AG20443 (cell line): ENCODE measurements at places on chromosomes 12 and 14.
A peak's percentile ranks its signal among the peaks of the same experiment; 100 is the strongest.

- no peak for DNase-seq
Measured at GRCh38 chr14:79586989-79587598, 624.2 kb downstream of the DIO2 start.

GRCh38 chr14:68894123-68894522 lies 85.0 kb downstream of the ACTN1 start:
- DNase-seq, result no peak

DNA sequence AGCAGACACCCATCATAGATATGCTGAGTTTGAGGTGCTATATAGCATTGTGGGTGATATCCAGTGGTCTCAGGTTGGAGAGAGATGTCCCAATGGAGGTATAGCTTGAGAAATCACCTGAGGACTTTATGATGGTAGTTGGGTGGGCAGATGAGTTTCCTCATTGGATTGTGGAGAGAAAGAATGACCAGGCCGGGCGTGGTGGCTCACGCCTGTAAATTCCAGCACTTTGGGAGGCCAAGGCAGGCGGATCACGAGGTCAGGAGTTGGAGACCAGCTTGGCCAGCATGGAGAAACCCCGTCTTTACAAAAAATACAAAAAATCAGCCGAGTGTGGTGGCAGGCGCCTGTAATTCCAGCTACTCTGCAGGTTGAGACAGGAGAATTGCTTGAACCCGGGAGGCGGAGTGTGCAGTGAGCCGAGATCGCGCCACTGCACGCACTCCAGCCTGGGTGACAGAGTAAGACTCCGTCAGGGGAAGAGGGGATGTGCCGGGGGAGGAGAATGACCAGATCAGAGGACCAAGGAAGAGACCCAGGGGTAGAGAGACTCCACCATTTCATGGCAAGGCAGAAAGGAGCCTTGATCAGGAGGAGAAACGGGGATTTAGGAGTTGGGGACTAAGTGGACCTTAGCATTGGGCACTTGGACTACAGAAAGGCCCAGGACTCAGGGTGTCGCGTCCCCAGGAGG lies 757 bp upstream of the PCK2 start:
- no peak for DNase-seq

- DNase-seq, result no peak
Measured at GRCh38 chr12:104802208-104802607, 155.9 kb downstream of the SLC41A2 start.

GRCh38 chr12:49705479-49706134 lies 1.6 kb downstream of the FMNL3 start:
- peak; percentile 57 for DNase-seq

GRCh38 chr14:73712071-73712506 lies 2.1 kb downstream of the PNMA1 start:
- no peak for DNase-seq

GRCh38 chr12:15863372-15863771 lies 18.8 kb upstream of the STRAP start:
- DNase-seq, result no peak

GRCh38 chr12:77847680-77848431 lies 17.2 kb downstream of the NAV3 start:
- peak; percentile 63 for DNase-seq

DNA sequence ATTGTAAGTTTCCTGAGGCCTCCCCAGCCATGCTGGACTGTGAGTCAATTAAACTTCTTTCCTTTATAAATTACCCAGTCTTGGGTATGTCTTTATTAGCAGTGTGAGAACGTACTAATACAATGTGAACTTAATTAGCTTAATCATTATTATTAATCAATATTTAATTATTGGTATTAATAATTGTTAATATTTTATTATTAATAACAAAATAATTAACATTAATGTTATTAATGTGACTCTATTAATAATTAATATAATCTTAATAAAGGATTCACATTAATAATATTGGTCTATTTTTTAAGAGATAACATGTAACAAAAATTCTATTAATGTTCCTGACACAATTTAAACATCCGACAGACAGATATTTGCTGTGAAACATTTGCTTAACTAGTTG lies 164.9 kb upstream of the ATF7IP start:
- no peak for DNase-seq

DNA sequence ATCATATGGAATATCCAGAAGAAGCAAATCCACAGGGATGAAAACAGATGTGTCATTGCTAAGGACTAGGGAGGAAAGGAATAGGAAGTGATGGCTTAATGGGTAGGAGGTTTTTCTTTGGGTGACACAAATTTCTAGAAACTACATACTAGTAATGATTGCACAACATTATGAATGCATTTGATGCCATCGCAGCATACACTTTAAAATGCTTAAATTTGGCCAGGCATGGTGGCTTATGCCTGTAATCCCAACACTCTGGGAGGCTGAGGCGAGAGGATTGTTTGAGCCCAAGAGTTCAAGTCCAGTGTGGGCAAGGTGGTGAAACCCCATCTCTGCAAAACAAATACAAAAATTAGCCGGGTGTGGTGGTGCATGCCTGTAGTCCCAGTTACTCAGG lies 1370.8 kb downstream of the AACS start:
- DNase-seq, result no peak

GRCh38 chr12:66921151-66921550 lies 242.3 kb upstream of the GRIP1 start:
- DNase-seq, result no peak

- no peak for DNase-seq
Measured at GRCh38 chr12:9123781-9124382, 8.2 kb upstream of the A2M start.

DNA sequence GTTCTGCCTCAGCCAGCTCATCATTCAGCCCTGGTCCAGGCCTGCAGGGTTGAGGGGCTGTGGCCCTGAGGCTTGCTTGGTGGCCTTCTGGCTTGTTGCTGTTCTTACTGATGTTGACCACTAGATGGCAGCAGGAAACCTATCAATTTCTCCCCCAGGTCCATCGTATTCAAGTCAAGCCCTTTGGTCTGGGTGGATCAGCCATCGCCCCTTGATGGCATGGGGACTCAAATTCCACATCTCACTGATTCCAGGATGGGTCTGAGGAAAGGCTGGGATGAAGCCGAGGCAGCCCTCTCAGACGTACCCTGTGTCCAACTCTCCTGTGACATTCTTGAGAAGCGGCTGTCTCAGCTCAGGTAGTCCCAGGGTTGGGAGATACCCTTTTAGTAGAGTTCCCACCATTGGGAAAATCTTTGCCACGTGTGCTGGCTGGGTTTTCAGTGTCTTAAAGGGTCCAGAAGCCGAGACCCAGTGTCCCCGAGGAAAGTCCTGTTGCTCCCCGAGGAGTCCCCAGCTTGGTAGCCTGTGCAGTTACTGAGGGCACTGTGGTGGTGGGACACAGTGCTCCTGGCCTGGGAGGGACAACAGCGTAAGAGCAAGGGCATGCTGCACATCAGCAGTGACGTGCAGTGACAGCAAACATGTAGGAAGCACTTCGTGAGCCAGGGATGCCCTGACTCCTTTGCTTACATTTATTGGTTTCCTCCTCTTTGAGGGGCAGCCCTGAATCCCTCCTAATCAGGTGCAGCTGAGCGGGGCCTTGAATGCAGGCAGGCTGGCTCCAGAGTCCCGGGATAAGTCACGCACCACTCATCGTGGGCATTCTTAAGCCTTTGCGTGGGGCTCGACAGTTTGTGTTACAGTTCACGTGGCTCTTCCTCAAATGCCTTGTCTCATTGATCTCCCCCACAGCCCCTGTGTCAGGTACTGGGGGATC lies 58.6 kb downstream of the TSPAN9 start:
- peak; percentile 90 for DNase-seq

- DNase-seq, result no peak
Measured at GRCh38 chr14:61285364-61285763, 4.2 kb upstream of the TMEM30B start.

DNA sequence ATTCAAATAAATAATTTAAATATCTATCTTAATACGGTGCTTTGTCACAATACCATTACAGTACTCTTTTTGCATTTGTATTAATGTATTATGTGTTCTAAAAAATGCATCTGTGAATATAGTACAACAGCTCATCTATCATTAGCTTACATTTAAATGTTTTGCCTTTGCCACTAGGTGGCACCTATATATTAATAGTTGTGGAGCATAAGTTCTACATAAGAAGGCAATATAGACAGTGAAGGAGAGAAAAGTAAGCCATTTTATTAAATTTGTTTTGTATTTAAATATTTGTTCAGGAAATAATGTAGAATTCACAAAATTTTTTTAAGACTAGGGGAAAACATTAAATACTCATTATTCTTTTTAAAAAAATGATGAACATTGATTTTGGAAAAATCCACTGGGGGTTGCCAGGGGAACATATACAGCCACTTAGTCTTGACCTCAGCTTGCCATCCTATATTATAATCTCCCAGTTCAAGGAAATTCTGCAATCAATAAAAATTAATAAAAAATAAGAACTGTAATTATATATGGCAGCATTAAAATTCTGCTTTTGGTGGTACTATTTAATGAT lies 9.8 kb downstream of the CCER1 start:
- DNase-seq, result no peak

DNA sequence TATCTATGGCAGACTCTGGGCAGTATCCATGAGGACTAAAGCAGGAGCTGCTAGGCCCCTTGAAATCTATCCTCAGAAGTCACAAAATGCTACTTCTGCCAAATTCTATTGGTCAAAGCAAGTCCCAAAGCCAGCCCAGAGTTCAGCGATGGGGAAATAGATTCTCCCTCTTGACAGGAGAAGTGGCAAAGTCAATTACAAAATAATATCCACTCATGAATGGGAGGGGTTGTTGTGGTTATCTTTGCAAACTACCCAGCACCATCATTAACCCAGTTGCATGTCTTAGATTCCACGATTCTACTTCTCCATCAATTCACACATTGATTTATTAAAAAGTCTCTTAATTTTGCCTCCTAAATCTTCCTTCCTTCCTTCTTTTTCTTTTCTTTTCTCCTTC lies 30.7 kb upstream of the STXBP6 start:
- no peak for DNase-seq

DNA sequence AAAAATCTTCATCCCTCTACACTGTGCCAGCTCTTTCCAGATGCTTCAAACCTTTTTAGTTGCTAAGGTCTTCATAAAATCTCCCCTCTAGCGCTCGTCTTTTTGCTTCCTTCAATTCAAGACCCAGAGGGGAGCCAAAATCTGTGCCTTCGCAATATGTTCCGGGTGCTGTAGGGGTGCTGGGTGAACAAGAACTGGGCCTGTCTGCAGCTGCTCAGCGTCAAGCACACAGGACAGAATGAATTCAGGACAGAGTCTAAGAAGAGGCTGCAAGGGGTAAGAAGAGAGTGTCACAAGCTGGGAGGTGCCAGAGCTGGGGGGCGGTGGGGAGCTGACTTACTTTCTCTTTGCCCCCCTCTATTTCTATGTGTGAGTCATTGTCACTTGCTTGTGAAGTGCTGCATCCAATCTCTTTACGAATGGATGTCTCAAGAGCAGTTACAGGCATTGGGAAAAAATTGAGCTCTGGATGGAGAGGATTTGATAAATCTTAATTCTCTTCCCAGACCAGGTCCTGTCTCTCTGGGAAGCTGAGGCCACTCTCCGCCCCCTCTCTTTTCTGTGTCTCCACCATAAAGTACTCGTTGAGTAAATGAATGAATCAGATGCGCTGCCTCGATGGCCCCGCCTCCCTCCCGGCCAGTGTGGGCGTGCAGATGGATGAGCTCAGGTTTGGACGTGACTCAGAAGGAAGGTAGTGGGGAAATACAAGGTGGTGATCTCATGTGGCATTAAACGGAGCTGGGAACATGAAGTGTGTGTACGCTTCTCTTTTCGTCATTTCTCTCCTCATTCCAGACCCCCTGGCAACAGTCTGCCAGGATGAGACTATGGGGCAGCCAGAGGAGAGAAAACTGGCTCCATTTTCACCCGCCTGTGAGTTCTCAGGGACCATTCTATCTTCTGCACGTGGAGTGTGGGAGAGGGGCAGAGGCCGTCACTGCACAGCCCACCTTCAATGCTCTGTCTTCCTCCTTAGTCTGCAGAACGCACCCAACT lies 91.3 kb downstream of the TSPAN9 start:
- DNase-seq, result peak; percentile 90

DNA sequence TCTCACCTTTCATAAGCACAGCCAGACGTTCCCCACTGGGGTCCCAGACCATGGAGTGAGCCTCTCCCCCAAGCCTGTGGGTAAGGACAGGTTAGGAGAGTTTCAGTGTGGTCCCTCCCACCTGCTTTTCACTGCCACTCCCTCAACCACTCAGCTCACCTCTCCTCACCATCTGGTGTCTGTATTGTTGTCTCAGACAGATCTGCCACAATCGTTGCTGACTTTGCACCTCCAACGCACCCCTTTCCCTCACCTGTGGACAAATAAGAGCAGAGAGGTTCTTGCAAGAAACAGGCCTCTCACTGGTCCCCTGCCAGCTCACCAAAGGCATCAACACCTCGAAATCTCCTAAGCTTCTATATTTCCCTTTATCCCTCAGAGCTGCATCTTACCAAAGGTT lies 8.8 kb downstream of the MYG1 start:
- DNase-seq, result no peak

GRCh38 chr12:71329956-71330355 lies 109.6 kb upstream of the LGR5 start:
- no peak for DNase-seq

DNA sequence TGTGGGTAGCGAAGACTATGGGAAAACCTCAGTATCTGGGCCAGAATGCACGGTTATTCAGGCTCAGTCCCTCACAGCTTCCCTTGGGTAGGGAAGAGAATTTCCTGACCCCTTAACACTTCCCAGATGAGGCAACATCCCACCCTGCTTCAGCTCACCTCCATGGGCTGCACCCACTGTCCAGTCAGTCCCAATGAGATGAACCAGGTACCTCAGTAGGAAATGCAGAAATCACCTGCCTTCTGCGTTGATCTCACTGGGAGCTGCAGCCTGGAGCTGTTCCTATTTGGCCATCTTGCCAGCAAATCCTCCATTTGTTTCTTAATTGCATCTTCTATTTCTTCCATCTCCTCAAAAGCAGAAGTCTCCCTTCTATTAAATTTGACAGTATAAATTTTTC lies 104.4 kb downstream of the FOXA1 start:
- DNase-seq, result no peak

DNA sequence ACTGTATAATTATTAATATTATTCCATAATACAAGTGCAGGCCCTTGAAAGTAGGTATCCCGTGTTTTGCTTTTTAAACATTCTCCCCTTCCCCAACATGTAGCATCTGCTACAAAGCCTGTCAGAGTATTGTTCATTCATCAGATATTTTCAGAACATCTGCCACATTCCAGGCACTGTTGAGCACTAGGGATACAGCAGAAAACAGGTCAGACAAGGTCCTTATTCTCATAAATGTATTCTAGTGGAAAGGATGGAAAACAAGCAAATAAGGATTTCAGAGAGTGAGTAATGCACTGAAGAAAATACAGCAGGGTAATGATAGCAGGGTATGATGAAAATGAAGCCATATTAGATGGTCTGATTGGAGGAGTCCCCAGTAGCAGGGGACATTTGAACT lies 3.8 kb downstream of the ERP29 start:
- DNase-seq, result no peak

- no peak for DNase-seq
Measured at GRCh38 chr12:116461060-116461459, 98.1 kb upstream of the MAP1LC3B2 start.

DNA sequence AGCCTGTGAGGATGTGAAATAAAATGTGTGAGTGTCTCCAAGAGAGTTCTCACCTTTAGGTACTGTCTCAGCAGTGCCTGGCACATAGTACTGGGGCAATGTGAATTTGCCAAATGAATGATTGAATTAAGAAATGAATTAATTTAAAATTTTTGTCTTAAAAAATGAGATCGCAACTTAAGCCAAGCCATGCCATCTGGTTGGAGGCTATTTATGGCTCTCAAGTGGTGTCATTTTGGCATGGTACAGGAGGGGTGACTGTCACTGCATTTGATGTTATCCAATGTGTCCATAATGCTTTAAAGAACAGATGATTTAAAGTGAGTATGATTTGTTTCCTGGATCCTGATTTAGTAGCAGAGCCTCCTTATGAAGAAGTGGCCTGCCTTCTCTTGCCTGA lies 80.3 kb downstream of the SRGAP1 start:
- no peak for DNase-seq

GRCh38 chr14:72366619-72367018 lies 434.4 kb downstream of the RGS6 start:
- DNase-seq, result no peak
